ENCODE measurements at places on chromosomes 4 and X.

GRCh38 chr4:37827030-37827685 lies 672 bp downstream of the PGM2 start:
- H3K27me3 ChIP-seq: no peaks in the 10 kb centered on the region
- H3K4me3 ChIP-seq: peak overlapping the region; percentile 93
- peaks cover 16% of the 10 kb centered on the region for H3K4me1 ChIP-seq

- H3K4me3 ChIP-seq: no peak overlapping the region
- DNase-seq: no peak
- no peaks in the 10 kb centered on the region for H3K36me3 ChIP-seq
- H3K4me1 ChIP-seq: peaks cover 11% of the 10 kb centered on the region
- peak overlapping the region; percentile 74 for H3K27ac ChIP-seq
These were observed 23.9 kb downstream of the MANBA start for GRCh38 chr4:102736636-102737549.

GRCh38 chr4:17327591-17327990 lies 184.3 kb downstream of the QDPR start:
- H3K27me3 ChIP-seq: peaks cover 21% of the 10 kb centered on the region
- no peaks in the 10 kb centered on the region for H3K36me3 ChIP-seq
- no peak overlapping the region for H3K27ac ChIP-seq
- H3K4me3 ChIP-seq: no peak overlapping the region
- no peak for DNase-seq
- H3K4me1 ChIP-seq: peaks cover 20% of the 10 kb centered on the region

GRCh38 chr4:2745981-2746806 lies 9.9 kb downstream of the TNIP2 start:
- peaks cover 25% of the 10 kb centered on the region for H3K36me3 ChIP-seq
- H3K27me3 ChIP-seq: no peaks in the 10 kb centered on the region
- no peak for DNase-seq

DNA sequence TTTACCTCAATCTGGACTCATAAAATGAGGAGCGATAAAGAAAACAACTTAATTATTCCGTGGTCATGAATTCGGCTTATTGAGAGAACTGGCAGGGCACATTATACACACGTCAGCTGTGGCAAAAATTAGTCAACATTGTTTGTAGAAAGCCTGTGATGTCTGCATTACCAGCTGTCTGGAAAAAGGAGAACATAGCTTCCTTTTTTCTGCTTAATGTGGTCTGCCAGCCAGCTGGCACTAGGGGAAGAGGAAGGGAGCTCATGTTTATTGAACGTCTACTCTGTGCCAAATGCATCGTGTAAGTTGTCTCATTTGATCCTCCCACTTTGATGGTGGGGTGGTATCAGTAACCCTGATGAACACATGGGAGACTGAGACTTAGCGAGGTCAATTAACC lies 367.6 kb downstream of the ARHGAP24 start:
- peak overlapping the region; percentile 71 for H3K27ac ChIP-seq
- peaks cover 29% of the 10 kb centered on the region for H3K4me1 ChIP-seq
- H3K4me3 ChIP-seq: no peak overlapping the region
- no peak for DNase-seq

- H3K27ac ChIP-seq: no peak overlapping the region
- no peaks in the 10 kb centered on the region for H3K36me3 ChIP-seq
- H3K4me1 ChIP-seq: no peaks in the 10 kb centered on the region
- no peak overlapping the region for H3K4me3 ChIP-seq
These were observed 218.2 kb downstream of the GRID2 start for GRCh38 chr4:92521941-92522340.

DNA sequence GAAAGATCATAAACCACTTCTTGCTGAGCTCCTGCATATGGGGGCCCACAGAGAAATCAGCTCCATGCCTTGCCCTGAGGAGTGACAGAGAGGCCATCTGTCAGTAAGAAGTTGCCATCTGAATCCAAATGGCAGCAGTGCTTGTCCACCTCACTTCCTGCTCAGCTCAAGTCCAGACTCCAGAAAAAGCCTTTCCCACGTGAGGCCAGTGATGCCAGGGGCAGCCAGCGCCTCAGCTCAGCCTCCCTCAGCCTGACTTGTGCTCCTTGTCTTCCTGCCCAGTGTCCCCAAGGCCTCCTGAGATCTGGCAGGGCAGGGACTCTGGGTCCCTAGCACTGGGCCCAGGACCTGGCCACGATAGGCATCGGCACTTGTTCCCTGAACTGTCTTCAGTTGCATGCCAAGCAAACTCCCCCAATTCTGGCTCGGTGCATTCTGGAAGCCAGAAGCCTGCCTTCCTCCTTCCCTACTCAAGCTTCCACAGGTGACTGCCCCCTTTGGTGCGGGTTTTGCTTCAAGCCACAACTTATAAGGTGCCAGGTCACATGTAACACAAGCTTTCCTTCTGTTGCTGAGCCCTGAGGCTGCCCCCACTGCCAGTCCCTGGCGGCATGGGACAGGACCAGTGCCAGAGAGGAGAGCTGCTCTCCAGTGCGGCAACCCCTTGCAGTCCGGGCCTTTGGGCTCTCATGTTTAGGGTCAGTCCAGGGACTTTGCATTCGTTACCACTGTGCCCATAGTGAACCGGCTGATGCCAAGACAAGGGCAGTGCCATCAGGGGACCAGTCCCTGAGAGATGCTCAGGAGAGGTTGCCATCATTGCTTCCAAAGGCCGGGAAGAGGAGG lies 2.2 kb downstream of the ZNF185 start:
- DNase-seq: no peak
- peaks cover 15% of the 10 kb centered on the region for H3K4me1 ChIP-seq
- no peak overlapping the region for H3K4me3 ChIP-seq

DNA sequence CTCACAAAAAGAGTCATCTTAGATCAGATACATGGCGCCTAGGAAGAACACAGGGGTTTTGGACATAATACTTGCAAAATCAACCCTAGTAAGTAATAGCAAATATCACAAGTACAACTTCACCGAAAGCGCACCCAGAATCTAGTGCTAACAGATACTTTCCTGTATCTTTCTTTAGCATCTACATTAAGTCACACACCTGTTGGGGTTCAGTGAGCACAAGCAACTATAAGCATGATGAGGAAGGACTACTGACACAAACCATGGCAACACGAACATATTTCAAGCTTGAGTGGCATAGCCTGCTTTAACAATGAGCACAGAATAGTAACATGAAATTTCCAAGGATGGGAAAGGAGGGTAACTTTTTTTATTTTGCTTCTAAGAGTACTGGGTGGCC lies 116.1 kb downstream of the GPC3 start:
- H3K4me1 ChIP-seq: peaks cover 3% of the 10 kb centered on the region
- no peak overlapping the region for H3K4me3 ChIP-seq
- DNase-seq: no peak
- H3K27ac ChIP-seq: no peak overlapping the region
- no peaks in the 10 kb centered on the region for H3K27me3 ChIP-seq

- H3K27me3 ChIP-seq: no peaks in the 10 kb centered on the region
- DNase-seq: no peak
- H3K36me3 ChIP-seq: peaks cover 23% of the 10 kb centered on the region
These were observed 7.8 kb downstream of the GATB start for GRCh38 chr4:151753056-151753455.

DNA sequence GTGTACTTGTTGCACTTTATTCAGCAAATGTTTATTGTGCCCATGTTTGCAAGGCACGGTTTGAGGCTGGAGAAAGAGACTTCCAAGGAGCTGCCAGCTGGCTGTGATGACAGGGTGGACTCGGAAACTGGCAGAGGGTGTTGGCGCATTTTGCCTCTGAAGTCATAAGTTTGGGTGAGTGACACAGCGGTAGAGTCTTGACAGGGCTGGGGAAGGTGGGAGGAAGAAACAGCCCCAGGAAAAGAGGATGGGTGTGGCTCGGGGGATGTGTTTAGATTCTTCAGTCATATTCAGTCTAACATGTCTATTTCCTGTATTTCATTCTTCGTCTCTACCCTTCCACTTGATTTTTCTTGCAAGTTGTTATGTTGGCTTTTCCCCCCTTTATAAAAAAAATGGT lies 77.0 kb upstream of the STOX2 start:
- H3K4me1 ChIP-seq: no peaks in the 10 kb centered on the region
- H3K4me3 ChIP-seq: no peak overlapping the region
- H3K27me3 ChIP-seq: no peaks in the 10 kb centered on the region
- no peak for DNase-seq
- no peaks in the 10 kb centered on the region for H3K36me3 ChIP-seq

GRCh38 chr4:24912252-24913118 lies at the start of gene CCDC149:
TSS of gene CCDC149 (minus strand) at chr4:24913042. CDS start at chr4:24912864, 178 bp downstream.
- peak within 1 kb of the TSS; percentile 78 for H3K27ac ChIP-seq
- peaks cover 20% of the 10 kb centered on the region for H3K36me3 ChIP-seq
- peaks cover 17% of the 10 kb centered on the region for H3K4me1 ChIP-seq

- DNase-seq: no peak
- no peak overlapping the region for H3K27ac ChIP-seq
- H3K27me3 ChIP-seq: no peaks in the 10 kb centered on the region
- H3K36me3 ChIP-seq: no peaks in the 10 kb centered on the region
These were observed 1072.3 kb downstream of the RAPGEF2 start for GRCh38 chr4:160175064-160175643.

- H3K36me3 ChIP-seq: no peaks in the 10 kb centered on the region
- H3K27ac ChIP-seq: peak overlapping the region; percentile 74
- H3K4me3 ChIP-seq: no peak overlapping the region
- H3K4me1 ChIP-seq: peaks cover 82% of the 10 kb centered on the region
These were observed 101.4 kb upstream of the PDE5A start for GRCh38 chr4:119729835-119730670.

DNA sequence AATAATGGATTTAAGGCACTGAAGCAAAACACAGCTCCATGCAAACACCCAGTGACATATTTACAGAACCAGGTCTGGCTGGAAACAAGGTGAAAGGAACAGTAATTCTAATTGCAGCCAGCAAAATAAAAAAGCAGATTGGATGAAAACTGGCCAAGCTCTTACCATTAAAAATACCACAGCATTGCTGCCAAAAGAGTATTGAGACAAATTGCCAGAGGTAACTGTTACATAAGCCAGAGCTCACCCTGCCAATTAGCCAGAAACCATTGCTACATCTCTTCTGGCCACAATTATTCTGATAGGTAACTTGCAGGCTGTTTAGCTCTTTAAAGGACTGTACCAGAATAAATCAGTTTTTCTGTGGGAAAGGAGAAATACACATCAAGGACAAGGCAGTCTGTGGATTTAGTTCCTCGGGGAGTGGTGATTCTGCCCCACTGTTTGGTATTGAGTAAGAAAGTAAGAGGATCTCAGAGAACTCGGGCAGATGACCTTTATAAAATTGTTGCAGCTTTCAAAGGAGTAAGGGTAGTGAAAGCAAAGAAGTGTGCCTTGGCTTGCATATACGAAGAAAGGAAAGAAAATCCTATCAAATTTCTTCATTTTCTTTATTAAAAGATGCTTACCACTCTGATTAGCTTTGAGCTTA lies 369.5 kb downstream of the PPP3CA start:
- H3K27ac ChIP-seq: no peak overlapping the region
- no peak overlapping the region for H3K4me3 ChIP-seq
- no peak for DNase-seq
- peaks cover 17% of the 10 kb centered on the region for H3K4me1 ChIP-seq

GRCh38 chrX:80879916-80880315 lies 70.2 kb upstream of the BRWD3 start:
- H3K27ac ChIP-seq: no peak overlapping the region
- no peaks in the 10 kb centered on the region for H3K36me3 ChIP-seq
- H3K4me1 ChIP-seq: no peaks in the 10 kb centered on the region
- H3K4me3 ChIP-seq: no peak overlapping the region

DNA sequence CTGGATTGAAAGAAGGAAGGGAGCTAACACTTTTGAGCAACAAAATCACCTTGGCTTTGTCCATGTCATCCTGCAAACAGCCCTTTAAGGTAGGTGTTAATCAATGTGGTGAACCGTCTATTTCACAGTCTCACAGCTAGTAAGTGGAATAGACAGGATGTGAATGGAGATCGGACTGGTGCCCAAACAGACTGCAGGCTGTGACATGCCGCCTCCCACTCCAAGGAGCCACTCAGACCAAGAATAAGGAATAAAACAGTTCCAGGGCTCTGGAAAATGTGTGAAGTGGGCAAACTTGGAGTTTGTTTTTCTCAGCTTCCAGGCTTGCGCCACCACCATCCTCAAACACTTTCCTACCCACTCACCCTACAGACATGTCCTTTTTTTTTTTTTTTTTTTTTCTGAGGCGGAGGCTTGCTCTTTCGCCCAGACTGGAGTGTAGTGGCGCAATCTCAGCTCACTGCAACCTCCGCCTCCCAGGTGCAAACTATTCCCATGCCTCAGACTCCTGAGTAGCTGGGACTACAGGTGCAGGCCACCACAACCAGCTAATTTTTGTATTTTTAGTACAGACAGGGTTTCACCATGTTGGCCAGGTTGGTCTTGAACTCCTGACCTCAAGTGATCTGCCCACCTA lies 57.7 kb upstream of the SEC24B start:
- H3K36me3 ChIP-seq: no peaks in the 10 kb centered on the region
- H3K27me3 ChIP-seq: peaks cover 27% of the 10 kb centered on the region
- no peak overlapping the region for H3K4me3 ChIP-seq
- H3K4me1 ChIP-seq: no peaks in the 10 kb centered on the region

- no peak for DNase-seq
- no peaks in the 10 kb centered on the region for H3K36me3 ChIP-seq
- no peaks in the 10 kb centered on the region for H3K4me1 ChIP-seq
- no peak overlapping the region for H3K27ac ChIP-seq
- peaks cover 8% of the 10 kb centered on the region for H3K27me3 ChIP-seq
These were observed 22.8 kb downstream of the EREG start for GRCh38 chr4:74387790-74388189.

DNA sequence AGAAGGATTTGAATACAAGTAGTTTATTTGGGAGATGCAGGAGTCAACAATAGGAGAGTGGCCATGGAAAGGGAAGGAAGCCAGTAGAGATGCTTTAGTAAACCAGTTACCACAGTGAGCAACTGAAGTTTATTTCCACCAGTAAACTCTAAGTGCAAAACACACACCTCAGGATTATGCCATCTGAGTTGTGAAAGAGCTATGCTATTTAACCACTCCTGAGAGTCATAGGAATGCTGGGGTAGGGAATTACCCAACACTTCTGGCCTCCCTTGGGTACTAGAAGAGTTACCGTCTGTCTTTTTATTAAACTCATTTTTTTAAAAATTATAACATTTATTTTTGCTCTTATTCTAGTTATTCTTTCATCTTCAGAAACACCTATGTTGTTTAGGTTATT lies 834.6 kb upstream of the AMOT start:
- H3K4me3 ChIP-seq: no peak overlapping the region
- H3K36me3 ChIP-seq: no peaks in the 10 kb centered on the region
- DNase-seq: no peak

DNA sequence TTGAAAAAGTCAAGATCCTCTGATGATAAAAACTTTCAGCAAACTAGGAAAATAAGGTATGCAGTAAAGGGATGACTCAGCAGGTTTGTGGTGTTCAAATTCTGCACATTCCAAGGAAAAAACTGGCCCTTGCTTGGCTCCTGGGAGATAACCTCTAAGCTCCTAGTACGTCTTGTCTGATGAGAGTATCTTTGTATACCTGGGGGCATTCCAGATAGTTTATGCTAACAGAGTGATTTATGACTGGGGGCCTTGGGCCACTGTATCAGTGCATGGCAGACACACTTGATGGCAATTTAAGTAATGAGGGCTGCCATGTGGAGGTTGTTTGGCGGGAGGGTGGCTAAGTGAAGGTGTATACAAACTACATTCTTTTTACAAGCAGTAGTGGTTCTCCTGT lies 56.9 kb downstream of the NSG1 start:
- H3K4me3 ChIP-seq: no peak overlapping the region
- no peaks in the 10 kb centered on the region for H3K27me3 ChIP-seq
- H3K27ac ChIP-seq: no peak overlapping the region
- H3K4me1 ChIP-seq: peaks cover 8% of the 10 kb centered on the region

- H3K36me3 ChIP-seq: no peaks in the 10 kb centered on the region
- no peak overlapping the region for H3K4me3 ChIP-seq
- H3K27ac ChIP-seq: no peak overlapping the region
- DNase-seq: no peak
- H3K27me3 ChIP-seq: no peaks in the 10 kb centered on the region
These were observed 112.4 kb upstream of the EDA2R start for GRCh38 chrX:66751136-66751782.
